Stimulated activated CD4-positive, alpha-beta T cell treated with anti-CD3 and anti-CD28 coated beads, Interleukin-1b, Interleukin-23, amount 100 ng/mL, for 1 hour (primary cell): ENCODE measurements at places on chromosomes 16 and 17.
A peak's percentile ranks its signal among the peaks of the same experiment; 100 is the strongest.

- DNase-seq: no peak
These were observed 273.4 kb downstream of the HAPSTR1 start for GRCh38 chr16:9364721-9365369.

GRCh38 chr16:78362524-78363135, 263.2 kb downstream of the WWOX start:
- DNase-seq: no peak

- no peak for DNase-seq
These were observed 39.9 kb downstream of the SMPD3 start for GRCh38 chr16:68408428-68408827.

GRCh38 chr17:40471846-40472732, 28.8 kb downstream of the IGFBP4 start:
- no peak for DNase-seq

GRCh38 chr16:15770512-15770911, 86.3 kb downstream of the MYH11 start:
- no peak for DNase-seq

DNA sequence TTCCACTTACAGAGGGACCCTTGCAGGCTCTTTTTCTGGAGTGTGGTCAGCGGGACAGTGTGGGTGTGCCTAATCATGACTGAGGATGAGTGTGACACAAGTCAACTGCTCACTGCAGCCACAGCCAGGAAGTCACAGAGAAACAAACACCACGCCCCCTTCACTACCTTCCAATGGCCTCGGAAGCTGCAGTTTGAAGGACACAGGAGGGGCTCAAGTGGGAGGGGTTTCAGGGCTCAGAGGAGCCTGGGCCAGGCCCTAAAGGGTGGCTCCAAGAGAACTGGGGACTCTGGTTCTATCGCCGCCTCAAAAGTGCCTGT, 116.2 kb upstream of the SDK2 start:
- no peak for DNase-seq

DNA sequence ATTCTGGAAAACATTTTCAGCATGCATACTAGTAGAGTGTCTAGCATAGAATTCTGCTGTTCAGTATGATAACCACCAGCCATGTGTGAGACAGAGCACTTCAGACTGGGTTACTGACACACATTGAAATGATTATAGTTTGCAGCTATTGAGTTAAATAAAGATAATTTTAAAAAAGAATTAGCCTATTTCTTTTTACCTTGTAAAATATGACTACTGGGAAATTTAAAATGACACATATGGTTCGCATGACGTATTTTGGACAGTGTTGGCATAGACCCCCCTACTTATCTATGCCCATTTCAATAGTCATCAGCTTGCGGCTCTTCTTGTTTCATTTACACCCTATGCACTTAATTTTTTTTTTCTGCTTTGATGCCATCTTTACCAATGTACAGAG, 4.7 kb upstream of the SDK2 start:
- no peak for DNase-seq

- no peak for DNase-seq
These were observed 91.4 kb upstream of the FA2H start for GRCh38 chr16:74865922-74866598.

GRCh38 chr16:53864819-53865493, 161.0 kb downstream of the FTO start:
- DNase-seq: no peak

DNA sequence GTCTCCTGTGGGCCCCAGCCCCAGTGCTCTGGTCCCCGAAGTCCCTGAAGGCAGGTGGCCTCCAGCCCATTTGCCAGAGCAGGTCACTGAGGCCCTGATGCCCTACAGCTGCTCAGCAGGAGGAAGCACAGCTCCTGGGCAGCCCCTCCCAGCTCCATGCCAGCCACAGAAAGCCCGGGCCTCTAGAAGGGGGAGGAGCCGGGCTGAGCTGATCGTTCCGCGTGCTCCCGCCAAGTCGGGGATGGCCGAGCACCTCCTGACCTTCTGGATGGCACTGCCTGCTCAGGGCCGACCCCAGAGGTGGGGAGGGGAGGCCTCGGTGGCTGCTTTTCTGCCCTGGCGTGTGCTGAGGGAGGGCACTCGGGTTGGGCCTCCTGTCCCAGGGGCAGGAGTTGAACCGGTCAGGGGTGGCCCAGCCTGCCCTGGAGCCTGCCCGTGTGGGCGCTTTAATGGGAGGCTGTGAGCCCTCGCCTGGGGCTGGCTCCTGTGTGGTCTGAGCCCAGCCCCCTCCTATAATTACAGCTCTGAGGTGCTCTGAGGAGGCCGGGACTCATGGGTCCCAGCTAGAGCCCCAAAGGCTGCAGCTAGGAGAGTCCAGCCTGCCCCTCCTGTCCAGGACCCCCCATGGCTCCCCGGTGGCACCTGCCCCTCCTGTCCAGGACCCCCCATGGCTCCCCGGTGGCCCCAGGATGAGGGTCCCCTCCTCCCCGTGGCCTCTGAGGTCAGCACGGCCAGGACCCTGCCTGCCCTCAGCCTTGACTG, 29.7 kb downstream of the ZFPM1 start:
- no peak for DNase-seq

DNA sequence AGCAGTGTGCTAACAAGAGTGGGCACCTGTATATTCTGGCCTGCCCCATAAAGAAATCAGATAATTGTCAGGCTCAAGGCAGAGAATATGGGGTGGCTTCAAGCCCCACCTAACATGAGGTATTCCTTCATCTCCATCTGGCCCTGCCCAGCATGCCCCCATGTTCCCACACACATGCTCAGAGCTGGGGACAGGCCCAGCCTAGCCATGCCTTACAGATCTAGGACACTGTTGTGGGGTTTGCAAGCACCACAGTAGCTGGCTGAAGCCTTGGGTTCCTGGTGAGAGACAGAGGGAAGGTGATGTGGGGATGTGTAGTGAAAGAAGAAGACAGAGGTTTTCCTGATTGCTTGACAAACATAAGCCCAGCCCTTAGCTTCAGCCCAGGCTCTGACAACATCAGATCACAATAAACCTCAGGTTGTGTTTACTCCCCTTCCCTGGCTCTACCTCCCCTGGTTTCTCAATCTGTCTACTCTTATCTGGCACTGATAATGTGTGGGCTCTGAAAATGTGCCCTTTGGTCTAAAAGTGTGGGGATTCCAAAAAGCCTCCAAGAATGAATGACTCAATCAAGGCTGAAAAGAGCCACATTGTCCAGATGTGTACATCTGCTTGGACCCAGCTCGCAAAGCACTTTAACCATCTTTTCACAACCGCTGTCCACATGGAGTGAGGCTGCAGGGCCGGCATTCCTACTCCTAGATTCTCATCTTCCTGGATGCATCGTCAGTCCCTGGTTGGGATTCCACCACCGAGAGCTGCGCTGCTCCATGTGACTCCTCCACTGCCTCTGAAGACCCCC, 34.4 kb downstream of the CDRT4 start:
- no peak for DNase-seq

- DNase-seq: no peak
These were observed 34.2 kb downstream of the CDH13 start for GRCh38 chr16:82660966-82661365.

DNA sequence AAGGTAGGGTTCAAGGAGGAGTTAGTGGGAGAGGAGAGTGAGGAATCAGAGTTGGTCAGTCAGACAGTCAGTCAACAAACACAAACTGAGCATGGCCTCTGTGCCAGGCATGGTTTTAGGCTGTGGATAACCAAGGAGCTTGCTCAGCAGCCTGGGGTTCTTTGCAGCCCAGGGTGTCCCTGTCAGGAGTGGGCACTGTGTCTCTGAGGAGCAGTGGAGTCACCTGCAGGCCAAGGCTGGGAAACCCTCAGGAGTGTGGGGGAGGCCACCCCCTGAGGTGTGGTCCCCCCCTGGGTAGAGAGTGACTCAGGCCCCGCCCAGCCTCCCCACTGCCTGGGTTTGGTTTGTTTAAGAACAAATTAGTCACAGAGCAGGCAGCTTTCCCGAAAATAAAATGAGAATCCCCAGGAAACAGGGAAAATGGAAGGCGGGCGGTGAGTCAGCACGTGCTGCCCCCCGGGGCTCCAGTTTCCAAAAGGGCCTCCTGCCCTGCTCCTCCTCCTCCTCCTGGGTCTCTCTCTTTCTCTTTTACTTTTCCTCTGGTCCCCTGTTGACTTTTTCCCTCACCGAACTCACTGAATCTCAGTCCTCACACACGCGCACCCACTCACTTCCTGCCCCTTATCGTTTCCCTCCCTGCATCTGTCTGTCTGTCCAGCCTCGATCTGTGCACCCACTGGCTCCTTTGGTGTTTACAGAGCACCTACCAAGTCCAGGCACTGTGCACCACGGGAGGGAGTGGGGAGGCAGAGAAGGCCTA, 44.3 kb downstream of the SOCS3 start:
- peak; percentile 35 for DNase-seq

DNA sequence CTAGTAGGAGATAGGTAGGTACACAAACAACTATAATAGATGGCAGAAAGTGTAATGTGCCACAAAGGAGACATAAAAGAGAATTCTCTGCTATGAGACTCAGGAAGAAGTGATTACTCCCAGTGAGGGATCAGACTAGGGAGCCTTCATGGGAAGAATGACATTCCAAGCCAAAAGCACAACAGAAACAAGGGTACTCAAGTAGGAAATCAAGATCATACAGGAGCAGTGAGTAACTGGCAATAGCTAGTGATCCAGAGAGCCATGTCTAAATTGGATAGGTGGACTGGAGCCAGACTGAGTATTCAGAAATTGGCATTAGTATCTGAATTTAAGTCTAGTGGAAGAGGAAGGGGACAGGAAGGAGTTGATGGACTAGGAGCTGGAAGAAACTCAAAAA, 10.7 kb downstream of the RFFL start:
- no peak for DNase-seq

DNA sequence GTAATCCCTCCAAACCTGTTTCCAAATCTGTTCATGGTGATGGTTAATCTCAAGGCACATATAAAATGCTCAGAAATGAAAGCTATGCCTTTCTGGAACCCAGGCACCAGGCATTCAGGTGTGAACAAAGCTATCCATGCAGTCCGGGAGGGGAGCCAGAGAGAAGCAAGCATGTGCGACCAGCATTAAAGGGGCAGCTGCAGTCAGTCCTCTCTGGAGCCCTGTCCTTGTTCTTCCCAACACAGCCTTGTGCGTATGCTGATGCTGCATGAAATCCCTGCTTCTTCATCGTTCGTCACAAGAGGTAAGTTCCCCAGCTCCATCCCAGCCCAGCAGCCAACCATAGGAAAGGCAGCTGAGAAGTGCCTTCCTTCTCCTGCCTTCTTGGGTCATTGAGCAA, 148.7 kb downstream of the GRIN2A start:
- DNase-seq: no peak

DNA sequence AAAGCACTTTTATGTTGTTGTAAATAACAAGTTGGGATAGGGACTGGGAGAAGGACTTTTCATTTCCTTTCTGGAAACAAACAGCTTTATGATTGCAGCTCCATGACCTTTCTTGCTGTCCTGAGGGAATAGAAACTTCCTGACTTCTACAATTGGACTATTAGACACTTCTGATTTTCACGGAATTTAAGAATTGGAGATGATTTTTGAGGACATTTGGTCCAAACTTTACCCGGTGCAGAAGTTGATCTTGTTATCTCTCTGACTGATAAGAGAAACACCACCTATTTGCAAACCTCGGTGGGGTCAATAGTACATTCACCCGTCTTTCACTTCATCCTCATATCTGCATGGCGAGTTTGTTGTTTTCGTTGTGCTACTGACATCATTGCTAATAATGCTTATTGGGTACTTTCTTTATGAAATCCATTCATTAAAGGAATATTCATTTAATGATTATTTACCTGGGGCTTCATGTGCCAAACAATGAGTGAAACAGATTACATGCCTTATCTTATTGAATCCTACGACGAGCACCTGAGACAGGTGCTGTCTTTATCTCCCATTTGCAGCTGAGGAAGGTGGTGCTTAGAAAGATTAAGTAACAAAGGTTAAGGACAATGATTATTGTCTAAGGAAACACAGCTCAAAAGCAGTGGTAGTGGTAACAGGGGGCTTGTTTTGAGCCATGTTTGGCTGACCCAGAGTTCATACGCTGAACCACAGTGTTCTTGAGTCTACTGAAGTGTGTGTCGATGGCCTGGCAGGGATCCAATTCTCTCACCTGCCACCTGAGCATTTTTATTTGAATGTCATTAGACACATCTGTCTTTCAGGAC, 176.9 kb upstream of the FAM20A start:
- DNase-seq: no peak

- DNase-seq: no peak
These were observed 11.5 kb upstream of the PITPNA start for GRCh38 chr17:1573932-1574696.

- DNase-seq: no peak
These were observed 14.0 kb downstream of the GDE1 start for GRCh38 chr16:19507867-19508266.

DNA sequence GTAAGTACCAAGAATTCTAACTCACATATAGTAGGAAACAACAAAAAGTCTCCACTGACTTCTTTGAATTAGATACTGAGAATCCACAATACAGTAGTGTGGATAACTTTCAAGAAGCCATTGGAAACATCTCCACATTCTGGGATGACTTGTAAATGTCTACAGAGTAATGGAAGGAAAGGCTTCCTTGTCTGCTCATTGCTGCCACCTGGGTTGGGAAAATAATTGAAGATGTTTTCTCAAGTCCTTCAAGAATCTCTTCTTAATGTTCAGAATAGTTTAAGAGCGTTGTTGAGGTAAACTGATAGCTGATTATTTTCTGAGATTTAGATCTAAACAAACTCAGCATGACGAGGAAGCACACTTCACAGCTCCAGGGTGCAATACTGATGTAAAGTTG, 14.0 kb downstream of the CPSF4L start:
- no peak for DNase-seq

DNA sequence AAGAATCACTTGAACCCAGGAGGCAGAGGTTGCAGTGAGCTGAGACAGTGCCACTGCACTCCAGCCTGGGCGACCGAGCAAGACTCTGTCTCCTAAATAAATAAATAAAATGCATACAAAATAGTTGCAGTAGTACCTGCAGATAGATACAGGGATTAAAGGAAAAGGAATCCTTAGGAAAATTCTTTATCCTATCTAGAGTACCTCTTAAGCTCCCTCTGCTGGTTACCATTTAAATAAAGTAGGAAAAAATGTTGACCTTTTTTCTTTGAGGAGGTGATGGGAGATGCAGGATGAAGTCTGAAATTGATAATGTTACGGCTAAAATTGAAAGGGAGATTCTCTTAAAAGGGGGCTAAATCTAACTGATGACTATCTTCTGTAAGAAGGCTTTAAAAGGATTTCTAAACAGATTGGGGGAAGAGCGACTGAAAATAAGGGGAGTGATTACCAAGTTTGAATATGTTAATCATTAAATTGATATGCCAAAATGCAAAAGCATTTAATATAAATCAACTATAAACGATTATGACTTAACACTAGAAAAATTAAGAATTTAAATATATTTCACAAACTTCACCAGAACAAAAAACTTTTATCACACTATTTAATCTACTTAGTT, 29.4 kb downstream of the C16orf87 start:
- no peak for DNase-seq

DNA sequence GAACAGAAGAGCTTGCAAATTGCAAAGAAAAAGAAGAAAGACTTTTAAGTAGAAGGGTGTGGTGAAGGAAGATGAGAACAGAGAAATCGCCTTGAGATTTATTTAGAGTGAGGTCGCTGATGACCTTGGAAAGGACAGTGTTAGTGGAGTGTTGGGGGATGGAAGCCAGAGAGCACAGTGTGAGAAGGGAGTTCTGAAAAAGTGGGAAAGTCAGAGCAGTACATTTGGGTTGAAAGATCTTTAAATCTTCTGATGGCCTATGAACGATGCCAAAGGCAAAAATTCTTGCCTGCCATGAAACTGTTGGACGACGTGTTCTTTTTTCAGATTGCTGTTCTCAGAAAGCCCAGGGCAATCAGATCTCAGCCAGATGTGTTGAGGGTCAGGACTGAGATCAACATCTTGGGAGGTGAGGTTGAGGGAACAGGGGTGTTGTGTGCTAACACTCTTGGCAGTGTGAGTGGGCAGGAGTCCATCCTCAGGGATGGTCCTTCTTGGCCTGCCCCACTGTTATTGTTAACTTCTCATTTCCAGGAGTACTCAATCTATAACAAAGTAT, 330.1 kb downstream of the MAP2K6 start:
- no peak for DNase-seq
